ENCODE measurements at places on chromosomes 1 and 21. TPM values are rescaled to one million over a fixed set of nuclear protein-coding genes. Genes with fewer than 3 reads are reported as not detected.

AUNIP gene
- polyA plus RNA-seq: 0.37 TPM

MYBPH gene
- polyA plus RNA-seq: not detected

GNAT2 gene
- not detected for polyA plus RNA-seq

GPATCH2 gene
- polyA plus RNA-seq: 2.9 TPM

SHE gene
- not detected for polyA plus RNA-seq

DFFB gene
- polyA plus RNA-seq: 8.3 TPM

- no peak for DNase-seq
These were observed 1.0 kb upstream of the DIRAS3 start for GRCh38 chr1:68051475-68051874.

GRCh38 chr1:180672105-180672504 is 40.3 kb downstream of the XPR1 start:
- DNase-seq: no peak

- DNase-seq: no peak
These were observed 9.4 kb upstream of the TARBP1 start for GRCh38 chr1:234488054-234489006.

DNA sequence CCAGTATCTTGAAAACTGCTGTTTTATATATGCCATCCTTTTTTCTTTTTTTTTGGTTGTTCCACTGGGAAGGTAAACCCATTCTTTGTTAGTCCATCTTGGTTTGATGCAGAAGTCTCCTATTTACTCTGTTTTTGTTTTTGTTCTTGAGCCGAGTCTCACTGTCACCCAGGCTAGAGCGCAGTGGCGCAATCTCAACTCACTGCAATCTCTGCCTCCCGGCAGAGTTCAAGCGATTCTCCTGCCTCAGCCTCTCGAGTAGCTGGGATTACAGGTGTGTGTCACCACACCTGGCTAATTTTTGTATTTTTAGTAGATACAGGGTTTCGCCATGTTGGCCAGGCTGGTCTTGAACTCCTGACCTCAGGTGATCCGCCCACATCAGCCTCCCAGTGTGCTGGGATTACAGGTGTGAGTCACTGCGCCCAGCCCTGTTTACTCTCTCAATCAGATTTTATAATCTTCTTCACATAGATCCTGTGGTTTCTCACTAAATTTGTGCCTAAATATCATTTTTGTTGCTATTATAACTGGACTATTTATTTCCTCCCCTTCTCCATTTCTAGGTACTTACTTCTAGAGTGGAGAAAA is 12.5 kb downstream of the SYF2 start:
- no peak for DNase-seq

DNA sequence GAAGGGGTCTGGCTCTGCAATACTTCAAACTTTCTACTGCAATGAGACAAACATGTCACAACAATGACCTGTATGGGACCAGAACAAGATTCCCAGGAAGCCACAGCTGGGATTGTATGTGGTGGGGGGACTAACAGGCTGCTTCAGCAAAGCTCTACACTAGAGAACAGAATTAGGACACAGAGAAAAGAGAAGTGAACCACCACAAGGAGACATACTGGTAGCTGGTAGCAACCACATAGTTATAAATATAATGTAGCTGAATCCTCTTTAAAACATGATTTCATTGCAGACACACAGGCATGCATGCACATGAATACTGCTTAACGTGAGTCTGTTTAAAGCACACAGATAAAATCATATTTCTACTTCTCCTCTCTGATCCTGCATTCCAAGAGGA is 3.5 kb upstream of the ILDR2 start:
- DNase-seq: no peak

DNA sequence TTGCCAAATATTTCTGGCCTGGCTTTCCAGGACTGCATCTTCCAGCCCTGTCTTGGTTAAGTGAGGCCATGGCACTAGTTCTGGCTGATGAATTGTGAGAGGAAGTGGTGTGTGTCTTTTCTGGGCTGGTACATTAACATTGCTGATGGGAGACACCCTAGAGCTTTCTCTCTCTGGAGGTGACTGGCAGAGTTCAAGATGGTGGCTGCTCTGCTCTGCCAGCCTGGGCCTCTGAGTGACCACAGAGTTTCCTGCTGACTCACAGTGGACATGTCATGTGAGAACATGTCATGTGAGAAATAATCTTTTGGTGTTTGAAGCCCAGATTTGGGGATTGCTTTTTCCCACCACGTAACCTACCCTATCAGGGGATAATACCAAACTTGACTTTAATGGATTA is 218.0 kb upstream of the KIAA0040 start:
- DNase-seq: no peak

- no peak for DNase-seq
These were observed 451.2 kb upstream of the ADGRL4 start for GRCh38 chr1:79457562-79458224.

DNA sequence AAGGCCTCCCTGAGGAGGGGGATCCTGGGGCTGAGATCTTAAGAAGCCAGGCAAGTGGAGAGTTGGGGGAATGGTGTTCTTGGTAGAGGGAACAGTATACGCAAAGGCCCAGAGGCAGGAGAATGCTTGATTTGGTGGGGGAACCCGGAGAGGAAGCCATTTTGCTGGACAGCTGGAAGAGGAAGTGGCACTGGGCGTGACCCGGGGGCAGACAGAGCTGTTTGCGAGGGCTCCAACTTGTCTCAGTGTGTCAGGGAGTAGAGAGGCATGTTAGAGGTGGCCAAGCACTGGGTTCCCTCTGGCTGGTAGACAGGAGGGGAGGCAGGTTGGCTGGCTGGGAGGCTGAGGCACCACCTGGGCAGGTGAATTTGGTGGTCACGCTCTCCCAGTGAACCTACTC is 96.3 kb upstream of the ACTL8 start:
- DNase-seq: no peak

DNA sequence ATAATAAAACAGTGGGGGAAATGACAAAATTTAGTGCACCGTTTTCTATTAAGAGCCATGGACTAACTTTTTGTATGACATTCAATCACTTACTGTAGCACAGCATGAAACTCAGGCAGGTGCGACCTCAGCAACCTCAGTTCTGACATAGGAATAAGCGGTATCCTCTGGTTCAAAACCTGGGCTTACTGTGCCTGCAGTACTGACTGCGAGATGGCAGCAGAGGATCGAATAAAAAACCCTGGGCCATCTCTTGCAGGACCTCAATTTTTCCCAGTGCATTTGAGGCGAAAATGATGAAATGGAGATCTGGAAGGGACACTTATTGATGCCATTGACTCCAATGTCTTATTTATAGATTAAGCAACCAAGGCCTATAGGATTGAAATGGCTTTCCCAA is 214.7 kb downstream of the ADGRL2 start:
- no peak for DNase-seq

DNA sequence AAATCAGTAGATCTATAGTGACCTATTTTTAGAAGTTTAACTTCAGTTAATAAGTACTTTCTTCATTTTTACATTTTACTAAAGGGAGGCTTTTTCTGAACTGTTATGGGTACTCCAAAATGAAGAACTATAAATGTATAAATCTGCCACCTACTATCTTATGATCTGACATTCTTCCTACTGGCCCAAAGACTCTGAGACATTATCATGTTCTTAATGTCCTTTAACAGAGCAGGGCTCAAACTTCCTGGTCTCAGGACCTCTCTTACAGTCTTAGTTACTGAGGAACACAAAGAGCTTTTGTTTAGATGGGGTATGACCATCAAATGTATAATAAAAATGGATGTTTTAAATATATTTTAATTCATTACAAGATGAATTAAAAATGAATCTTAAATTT is 8.9 kb downstream of the TRIM33 start:
- DNase-seq: no peak

DNA sequence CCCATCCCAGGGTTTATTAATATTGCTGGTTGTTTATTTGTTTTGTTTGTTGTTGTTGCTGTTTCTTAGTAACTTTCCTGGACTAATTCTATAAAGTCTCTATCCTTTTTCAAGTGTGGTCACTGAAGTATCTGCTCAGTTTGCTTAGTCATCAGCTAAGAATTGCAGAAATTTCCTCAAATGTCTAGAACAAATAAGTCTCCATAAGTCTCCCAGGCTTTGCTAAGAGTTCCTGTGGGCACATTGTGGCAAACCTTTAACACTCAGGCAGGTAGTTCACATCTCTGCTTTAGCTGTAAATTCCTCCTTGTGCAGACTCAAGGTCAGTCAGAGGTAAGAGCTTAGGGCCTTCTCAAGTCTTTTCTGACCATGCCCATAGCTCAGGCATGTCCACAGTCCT is 38.9 kb upstream of the C1orf185 start:
- DNase-seq: no peak

DNA sequence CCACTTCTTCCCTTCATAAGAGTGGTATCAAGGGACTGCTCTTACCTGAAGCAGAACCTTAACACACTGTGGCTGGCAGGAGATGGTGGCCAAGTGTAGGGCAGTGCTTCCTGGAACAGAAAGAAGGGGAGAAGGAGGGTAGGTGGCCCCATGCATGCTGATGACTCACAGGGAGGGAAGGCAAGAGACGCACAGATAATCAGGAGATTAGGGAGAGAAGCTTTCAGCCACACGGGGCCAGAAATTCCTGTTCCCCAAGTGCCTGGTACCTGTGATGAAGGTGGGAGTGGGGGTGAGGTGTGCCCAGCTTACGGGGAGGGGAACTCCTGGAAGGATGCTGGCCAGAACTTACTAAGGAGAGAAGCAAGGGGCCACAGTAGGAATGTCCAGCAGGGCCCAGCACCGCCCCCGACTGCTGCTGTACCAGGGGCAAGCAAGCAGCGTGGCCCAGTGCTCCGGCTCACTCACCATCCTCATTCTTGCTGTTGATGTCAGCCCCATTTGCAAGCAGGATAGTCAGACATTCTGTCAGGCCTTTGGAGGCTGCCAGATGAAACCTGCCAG is 7.7 kb downstream of the ANKRD35 start:
- DNase-seq: no peak

DNA sequence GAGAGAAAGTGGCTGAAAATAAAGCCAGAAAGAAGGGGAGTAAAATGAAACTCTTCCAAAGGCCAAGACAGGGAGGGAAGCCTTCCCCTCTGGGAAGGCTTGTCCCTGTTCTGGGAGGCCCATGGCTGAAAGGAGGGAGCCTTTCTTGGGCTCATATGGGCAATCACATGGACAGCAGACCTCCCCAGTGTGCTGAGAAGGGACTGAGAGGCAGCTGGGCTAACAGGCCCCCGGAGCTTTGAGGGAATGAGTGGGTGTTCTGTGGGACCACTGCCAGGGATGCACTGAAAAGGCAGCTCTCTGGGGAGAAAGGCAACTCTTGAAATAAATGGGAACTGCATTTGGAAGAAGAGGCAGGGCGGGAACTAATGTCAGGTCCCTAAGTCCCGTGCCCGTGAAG is 39.1 kb downstream of the KANK4 start:
- no peak for DNase-seq

DNA sequence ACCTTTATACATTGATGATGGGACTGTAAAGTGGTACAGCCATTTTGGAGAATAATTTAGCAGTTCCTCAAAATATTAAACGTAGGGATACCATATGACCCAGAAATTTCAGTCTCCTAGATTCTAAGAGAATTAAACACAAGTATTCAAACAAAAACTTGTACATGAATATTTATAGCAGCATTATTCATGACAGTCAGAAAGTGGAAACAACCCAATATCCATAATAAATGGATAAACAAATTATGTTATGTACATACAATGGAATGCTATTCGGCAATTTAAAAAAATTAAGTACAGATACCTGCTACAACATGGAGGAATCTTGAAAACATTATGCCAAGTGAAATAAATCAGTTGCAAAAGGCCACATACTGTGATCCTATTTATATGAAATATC is 16.9 kb upstream of the DDX59 start:
- no peak for DNase-seq

DNA sequence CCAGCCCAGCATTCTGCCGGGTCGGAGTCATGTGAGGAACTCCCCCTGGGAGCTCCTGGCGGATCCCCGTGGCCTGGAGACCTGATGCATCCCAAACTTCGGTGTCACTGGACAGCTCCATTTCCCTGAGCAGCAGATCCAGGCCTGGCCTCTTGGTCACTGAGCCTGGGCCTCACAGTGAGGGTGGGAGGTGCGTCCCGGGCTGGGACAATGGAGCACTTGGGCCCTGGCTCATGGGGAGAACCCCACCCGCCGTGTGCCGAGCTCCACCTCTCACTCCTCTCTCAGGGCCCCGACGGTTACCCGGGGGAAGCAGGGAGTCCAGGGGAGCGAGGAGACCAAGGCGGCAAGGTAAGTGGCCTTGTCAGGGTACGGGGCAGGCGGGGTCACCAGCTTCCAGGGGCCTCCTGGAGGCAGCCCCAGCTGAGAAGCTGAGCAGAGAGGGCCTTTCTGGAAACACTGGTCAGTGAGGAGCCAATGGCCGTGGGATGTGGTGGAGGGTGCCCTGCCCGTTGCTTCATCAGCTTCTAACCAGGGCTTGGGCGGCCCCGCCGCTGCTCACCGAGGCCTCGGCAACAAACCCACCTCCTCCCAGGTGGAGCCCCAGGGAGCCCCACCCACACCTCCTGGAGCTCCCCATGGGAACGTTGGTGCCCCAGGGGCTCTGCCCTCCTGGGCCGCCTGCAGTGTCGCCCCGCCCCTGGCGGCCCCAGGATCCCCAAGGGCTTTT is 19.8 kb downstream of the COL6A2 start:
- DNase-seq: no peak

DNA sequence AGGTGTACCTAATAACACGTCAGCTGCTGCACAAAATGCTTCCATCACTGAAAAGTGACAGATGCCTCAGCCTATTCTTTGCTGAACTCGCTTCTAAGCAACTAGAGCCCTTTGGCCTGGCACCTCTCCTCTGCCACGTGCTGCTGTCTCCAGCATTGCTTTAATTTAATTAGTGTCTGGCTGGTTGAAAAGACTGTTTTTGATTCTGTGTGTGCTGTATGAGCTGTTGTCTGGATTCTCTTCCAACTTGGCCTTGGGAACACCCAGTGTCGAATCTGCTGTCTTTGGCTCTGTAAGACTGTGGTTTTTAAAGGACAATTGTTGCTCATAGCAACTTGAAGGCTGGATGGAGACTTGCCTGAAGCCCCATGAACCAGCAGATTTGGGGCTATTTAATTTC is 109.5 kb downstream of the PSMG1 start:
- no peak for DNase-seq

GRCh38 chr1:219385787-219386427 is 212.2 kb downstream of the LYPLAL1 start:
- DNase-seq: no peak

DNA sequence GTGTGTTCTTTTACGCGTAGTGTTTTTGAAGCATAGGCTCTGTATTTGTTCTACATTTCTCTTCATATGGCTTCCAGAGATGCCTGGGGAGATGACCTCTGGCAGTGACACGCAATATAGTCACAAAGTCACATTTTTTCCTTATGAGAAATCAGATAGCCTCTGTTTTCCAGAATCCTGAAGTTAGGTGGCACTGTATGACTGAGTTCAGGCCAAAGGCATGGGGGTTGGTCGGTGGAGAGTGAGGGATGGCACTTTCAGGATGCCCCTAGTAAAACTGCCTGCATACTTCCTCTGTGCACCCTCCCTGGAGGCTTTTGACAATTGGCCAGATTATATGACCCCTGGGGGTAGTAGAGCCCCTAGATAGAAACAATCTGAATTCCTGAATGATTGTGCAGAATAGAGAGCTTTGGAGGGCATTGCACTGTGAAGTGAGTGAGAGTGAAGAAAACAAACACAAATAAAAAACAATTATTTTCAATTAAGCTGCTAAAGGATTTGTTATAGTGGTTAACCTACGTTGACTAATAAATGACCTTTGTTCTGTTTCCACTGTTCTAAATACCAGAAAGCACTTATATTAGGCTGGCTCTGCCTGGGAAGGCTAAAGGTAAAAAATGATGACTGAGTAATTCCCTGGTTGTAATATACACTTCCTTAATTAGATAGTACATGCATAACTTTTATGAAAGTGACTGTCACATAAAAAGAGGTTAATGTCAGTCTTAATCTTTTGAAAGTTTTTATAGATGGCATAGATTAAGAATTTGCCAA is 1660.8 kb downstream of the PLA2G4A start:
- DNase-seq: no peak
